NCI-H1417 (cell line): ENCODE measurements at places on chromosomes 1 and 21.
A peak's percentile ranks its signal among the peaks of the same experiment; 100 is the strongest.

GRCh38 chr1:171299342-171299741 is 14.6 kb upstream of the FMO4 start:
- DNase-seq: no peak

- no peak for DNase-seq
These were observed 55.6 kb downstream of the GALNT2 start for GRCh38 chr1:230122366-230123279.

DNA sequence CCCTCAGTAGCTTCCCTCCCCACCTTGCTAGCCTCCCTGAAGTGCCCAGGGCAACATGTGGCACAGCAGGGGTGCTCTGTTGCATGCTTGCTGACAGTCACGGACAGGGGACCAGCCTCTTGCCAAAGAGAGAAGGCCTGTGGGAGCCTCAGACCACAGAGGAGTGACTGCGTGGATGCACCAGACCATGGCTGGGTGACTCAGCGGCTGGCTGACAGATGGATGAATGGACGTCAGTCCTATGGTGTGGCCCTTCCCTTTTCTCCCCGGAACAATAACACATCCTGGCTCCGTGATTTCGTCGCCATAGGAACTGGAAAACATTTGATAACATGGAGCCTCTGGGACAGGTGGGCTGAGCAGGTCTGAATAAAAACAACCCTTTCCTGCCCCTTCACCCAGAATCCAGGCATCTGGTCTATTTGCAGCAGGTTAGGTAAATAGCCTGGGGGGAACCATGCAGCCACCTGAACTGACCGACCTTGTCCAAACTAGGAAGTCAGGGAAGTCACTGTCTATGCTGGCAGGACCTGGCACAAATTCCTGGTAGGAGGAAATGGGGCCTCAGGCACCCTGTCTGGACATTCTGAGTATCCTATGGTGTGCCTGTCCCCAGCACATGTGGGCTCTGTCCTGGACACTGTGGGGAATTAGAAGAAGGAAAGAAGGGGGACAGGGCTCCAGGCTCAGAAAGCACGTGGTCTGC is 53.3 kb downstream of the NENF start:
- peak; percentile 96 for DNase-seq

DNA sequence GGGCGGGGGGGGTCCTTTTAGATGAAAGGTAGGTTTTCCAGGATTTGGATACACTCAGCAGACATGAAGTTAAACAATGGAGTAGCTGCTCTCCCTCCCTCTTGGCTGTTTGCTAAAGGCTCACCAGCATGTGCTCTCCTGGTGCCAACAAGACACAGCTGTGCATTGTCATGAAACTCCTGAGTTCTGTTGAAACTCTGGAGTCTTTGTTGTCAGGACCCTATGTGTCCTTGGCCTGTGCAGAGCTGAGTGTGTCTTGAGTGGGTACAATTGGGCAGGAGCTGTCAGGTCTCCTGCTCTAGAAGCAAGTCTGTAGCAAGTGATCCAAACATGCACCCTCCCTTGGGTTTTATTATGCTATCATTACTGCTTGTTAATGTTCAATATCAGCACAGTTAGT is 12.7 kb downstream of the TBX19 start:
- DNase-seq: no peak

DNA sequence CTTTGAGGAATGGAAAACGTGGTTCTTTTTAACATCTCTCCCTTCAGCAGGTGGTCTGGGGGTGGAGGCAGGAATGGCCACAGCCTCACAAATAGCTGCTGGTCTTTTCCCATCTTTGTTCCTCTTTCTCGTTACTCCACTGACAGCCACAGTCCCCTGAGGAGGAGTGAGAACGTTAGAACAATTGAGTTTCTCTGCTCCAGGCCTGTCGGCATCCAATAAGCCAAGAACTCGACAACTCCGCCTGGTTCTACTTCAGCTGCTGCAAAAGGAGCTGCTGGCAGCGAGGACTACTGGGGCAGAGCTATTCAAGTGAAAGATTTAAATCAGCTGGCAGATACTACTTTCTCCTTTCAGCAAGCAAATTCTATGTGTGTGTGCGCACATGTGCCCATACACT is 169.5 kb upstream of the GALNT2 start:
- no peak for DNase-seq

- peak; percentile 63 for DNase-seq
These were observed 2.1 kb downstream of the KIF26B start for GRCh38 chr1:245156736-245157505.

DNA sequence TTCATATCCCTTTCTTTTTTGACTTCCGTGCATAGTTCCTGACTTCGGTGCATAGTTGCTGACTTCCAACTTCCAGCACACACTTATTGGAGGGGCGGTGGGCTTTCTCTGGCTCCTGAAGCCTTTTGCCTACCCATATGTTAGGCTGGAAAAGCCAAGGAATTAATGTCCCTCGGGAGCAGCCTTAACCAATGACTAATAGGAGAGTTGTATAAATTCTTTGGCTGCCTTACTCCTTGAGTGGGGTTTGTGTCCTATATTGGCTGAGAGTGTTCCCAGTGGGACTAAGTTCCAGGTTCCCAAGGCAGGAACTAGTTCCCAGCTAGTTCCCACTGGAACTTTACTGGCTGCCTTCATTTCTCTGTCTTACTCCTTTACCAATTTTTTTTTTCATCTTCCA is 105.7 kb downstream of the ZNF326 start:
- DNase-seq: no peak

GRCh38 chr1:161919229-161919628 is 104.4 kb downstream of the OLFML2B start:
- DNase-seq: no peak

- DNase-seq: no peak
These were observed 29.0 kb upstream of the PPM1J start for GRCh38 chr1:112744009-112744578.

- DNase-seq: no peak
These were observed 15.0 kb downstream of the ITSN1 start for GRCh38 chr21:33657124-33657820.

DNA sequence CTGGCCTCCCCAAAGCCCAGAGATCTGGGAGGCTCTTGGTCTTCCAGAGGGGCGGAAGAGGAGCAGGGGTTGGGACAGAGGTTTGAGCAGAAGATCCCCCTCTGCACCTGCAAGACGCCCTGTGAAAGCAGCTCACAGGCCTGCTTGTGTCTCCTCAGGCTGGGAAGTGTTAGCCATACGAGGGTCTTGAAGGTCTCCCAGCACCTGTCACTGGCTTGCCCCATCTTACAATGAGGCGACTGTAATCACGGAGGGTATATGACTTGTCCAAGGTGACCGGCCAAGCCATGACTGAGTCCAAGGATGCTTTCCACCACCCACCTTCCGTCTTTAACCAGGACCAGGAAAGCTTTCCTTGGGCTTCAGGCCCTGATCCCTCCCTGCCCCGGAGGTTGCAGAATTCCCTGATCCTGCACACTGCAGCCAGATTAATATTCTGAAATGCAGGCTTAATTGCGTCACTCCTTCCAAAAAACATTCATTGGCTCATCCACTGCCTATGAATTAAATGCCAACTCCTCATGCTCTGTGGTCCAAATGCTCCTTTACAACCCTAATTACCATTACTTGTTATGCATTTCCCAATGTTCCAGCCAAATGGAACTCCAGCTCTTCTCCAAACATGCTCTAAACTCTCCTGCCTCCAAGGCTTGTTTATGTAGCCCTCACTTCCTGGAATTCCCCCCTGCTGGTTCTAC is 64.0 kb downstream of the DDX20 start:
- DNase-seq: no peak

DNA sequence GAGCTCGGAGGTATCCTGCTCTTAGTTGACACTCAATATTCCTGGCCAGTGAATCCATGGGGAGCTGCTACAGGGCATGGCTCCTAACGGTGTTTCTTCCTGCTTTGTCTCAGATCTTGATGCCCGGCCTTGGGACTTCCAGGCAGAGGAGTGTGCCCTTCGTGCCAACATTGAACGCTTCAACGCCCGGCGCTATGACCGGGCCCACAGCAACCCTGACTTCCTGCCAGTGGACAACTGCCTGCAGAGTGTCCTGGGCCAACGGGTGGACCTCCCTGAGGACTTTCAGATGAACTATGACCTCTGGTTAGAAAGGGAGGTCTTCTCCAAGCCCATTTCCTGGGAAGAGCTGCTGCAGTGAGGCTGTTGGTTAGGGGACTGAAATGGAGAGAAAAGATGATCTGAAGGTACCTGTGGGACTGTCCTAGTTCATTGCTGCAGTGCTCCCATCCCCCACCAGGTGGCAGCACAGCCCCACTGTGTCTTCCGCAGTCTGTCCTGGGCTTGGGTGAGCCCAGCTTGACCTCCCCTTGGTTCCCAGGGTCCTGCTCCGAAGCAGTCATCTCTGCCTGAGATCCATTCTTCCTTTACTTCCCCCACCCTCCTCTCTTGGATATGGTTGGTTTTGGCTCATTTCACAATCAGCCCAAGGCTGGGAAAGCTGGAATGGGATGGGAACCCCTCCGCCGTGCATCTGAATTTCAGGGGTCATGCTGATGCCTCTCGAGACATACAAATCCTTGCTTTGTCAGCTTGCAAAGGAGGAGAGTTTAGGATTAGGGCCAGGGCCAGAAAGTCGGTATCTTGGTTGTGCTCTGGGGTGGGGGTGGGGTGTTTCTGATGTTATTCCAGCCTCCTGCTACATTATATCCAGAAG is 16.7 kb downstream of the ALX3 start:
- DNase-seq: peak; percentile 51

GRCh38 chr1:205775015-205775716 is at the start of gene RAB29:
Gene RAB29 (minus strand): TSS chr1:205775482. CDS start chr1:205774956, 526 bp downstream.
- DNase-seq: peak; percentile 87

DNA sequence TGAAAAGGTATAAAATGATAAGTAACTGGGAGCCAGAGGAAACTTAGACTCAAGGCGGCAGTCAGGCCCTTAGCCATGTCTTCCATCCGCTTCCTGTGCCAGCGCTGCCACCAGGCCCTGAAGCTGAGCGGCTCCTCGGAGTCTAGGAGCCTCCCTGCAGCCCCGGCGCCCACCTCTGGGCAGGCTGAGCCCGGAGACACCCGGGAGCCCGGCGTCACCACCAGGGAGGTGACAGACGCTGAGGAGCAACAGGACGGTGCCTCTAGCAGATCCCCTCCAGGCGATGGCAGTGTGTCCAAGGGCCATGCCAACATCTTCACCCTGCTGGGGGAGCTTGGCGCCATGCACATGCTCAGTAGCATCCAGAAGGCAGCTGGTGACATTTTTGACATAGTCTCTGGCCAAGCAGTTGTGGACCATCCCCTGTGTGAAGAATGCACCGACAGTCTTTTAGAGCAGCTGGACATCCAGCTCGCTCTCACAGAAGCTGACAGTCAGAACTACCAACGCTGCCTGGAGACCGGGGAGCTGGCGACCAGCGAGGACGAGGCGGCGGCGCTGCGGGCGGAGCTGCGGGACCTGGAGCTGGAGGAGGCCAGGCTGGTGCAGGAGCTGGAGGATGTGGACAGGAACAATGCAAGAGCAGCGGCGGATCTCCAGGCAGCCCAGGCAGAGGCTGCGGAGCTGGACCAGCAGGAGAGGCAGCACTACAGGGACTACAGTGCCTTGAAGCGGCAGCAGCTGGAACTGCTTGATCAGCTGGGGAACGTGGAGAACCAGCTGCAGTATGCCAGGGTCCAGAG is at the start of gene BECN2:
BECN2 (plus strand) TSS at position 76 of the 803 bp plus-strand sequence; CDS start at position 76, 0 bp downstream.
- no peak for DNase-seq

- no peak for DNase-seq
These were observed 100.3 kb upstream of the BARHL2 start for GRCh38 chr1:90817399-90817798.

DNA sequence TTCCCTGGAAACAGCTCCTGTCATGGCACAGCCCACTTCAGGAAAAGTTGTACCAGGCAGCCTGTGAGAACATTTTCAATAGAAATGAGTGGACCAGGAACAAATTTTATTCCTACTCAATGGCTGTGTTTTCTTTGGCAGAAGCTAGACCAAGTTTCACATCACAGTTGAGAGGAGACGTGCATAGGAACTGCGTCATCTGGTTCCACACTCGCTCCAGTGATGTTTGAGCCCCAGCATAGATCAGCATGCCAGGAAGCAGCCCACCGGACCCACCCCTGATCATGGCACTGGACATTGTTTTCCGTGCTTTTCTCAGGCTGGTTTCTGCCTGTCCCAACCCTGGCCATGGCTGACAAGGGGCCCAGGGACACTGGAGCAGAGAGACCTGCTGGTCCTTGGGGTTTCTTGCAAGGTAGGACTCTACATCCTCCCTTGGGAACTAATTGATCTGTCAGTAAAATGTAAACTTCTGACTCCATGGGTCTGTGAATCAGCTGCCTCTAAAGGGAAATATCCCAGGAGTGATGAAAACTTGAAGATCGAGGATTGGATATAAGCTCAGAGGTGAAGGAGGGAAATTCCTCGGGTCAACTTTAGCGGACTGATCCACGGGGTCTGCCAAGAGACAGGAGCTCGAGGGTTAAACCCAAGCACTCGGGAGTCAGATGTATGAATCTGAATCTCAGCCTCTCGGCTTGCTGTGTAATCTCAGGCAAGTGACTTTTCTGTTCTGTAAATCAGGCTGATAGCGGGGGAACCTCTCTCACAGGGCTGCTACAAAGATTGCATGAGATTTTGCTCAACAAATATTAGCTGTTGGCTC is 35.7 kb downstream of the NEK2 start:
- DNase-seq: no peak

DNA sequence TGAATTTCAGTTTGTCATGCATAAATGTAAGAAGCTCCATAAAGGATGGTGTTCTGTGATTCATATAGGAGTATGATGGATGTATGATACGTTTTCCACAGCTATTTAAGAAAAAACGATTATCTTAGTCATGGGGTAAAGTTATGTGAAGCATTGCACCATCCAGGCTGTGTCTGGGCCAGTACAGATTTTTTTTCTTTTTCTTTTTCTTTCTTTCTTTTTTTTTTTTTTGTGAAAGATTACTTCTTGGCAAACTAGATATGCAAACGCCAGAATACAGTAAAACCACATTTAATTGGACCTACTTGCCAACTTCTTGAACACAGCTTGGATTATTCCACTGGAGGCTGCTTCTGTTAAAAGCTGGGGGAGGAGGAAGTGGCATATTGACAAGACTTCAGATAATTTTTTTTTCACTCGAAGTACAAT is 14.9 kb downstream of the ZBTB18 start:
- no peak for DNase-seq

DNA sequence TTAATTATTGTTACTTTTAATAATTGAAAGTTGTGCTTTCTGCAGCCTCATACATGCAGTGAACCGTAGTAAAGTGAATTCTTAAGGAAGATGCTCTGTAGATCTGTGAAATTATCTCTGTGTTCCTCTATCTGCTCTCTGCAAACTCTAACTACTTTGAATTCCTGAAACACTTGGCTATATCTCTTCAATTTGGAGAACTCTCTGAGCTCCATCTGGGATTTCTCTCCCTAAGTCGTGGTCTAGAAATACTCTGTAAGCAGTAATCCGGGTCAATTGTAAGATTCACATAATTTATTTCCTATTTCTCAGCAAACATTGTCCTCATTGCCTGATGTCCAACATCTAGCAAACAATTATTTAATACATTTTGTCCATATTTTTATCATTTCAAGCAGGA is 164.9 kb downstream of the USH2A start:
- DNase-seq: no peak
